ENCODE measurements at places on chromosomes 2 and 18. TPM values are rescaled to one million over a fixed set of nuclear protein-coding genes. Genes with fewer than 3 reads are reported as not detected.

Gene NEDD4L
- total RNA-seq: 39.1 TPM

Gene MARS2
- total RNA-seq: 6.6 TPM

Gene HOXD4
- not detected for total RNA-seq

DNA sequence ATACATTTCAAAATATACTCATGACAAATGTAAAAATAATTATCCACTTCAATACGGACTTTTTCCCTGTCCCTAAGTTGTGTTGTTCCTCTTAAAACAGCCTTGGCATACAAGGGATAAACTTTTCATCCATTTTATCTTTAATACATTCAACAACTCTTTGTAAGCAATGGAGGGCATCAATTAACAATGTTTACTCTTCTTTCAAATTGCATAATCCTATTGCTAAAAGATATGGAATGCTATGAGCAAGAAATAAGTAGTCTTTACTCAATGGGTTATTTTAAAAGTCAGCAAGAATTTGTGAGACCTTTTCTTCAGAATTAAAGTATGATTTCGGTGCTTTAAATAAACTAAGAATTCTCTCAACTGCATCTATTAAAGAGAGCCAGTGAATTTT is 41.9 kb downstream of the SCN9A start:
- no peak for DNase-seq

- no peak for DNase-seq
Measured at GRCh38 chr2:239225371-239225851, 175.4 kb downstream of the HDAC4 start.

Data from Caki2 (cell line).